Amniotic epithelial cell (primary cell): ENCODE measurements at places on chromosomes 4 and X.
A peak's percentile ranks its signal among the peaks of the same experiment; 100 is the strongest.

DNA sequence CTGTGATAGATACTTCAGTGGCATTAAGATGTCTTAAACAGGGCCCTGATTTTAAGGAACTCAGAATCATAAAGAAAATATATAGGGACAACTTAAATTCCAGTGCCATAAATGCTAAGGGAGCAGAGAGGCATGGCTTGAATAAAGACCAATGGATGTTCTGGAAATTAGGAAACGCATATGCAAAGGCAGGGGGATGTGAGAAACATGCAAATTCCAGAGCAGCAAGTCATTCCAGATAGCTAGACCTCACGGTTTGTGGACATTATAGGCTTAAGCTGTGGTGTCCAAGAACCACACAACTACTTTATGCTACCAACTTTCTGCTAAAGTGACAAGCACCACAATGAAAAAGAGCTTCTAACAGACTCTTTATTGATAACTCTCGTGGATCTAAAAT lies 132.6 kb upstream of the ANK2 start:
- peak; percentile 81 for DNase-seq

DNA sequence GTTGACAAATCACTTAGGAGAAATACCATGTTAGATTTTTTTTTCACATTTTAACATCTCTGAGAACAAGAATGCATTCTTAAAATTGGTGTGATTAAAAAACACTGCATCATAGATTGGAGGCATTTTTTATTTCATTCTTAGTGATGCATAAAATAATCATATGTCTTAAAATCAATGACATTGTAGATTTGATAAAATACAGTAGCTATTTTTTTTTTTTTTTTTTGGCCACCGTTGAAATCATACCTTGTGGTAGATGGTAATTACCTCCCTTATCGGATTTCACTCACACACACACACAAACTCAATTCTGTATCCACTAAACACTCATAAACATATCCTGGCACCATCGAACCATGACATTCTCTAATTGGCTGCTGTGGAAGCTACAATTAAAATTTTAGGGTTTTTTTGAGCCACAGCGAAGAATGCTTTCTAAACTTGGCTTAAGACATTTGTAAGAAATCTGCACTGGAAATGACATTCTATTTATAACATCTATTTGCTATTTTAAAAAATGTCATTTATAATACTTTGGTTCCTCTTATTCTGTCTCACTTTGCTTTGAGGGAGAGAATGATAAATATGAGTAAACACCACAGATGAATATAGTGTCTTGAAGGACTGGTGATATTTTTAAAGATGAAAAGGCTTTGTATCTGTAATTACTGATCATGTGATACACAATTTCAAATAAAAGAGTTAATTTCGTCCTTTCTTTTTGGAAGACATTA lies 60.1 kb downstream of the CCSER1 start:
- DNase-seq = no peak

DNA sequence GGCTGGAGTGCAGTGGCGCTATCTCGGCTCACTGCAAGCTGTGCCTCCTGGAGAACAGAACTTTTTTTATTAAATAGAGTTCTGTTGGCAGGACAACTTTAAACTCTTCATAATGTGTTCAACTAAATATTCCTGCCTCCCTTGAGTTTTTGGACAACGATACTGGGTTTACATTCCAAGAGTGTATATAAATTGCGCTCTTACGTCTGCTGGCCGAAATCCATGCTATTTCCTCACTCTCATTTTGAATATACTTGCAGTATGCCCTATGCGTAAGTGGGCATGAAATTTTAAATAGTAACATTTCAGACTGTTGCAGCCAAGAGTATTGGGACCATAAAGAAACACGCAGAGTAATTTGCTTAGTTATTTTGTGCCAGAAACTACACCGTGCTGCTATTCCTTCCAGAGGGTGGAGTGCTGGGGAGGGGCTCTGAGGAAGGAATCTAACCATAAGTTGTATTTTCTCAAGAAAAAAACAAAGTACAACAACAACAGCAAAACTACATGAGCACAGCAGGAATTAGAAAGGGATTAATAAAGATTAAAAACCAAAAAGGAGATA lies 480.0 kb downstream of the NLGN4X start:
- no peak for DNase-seq

DNA sequence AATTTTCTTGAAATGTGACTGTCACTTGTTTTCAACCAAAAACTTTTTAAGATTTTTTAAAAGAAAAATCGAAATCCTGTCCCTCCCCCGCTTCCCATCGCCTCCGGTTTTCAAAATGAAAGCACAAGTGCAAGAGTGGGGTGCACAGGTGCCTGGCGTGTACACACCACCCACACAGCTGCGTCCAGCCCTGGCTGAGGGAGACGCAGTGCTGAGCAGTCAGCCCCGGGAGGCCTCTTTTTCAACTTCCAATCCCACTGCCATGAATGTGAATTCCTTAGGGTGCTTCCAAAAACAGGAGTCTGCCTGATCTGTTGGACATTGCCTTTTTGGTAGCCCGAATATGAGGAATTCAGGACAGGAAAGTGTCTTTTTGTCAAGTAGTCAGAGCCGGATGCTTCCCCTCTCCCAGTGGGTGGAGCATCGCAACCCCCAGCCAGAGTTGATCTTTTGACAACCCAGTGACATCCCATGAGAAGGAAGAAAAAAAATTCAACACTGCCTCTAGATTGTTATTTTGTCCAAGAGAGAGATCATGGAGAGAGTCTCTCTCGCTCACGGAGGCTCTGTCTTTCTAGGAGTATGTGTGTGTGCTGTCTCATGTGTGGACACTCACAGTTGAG lies 8.9 kb downstream of the PRRG3 start:
- no peak for DNase-seq

DNA sequence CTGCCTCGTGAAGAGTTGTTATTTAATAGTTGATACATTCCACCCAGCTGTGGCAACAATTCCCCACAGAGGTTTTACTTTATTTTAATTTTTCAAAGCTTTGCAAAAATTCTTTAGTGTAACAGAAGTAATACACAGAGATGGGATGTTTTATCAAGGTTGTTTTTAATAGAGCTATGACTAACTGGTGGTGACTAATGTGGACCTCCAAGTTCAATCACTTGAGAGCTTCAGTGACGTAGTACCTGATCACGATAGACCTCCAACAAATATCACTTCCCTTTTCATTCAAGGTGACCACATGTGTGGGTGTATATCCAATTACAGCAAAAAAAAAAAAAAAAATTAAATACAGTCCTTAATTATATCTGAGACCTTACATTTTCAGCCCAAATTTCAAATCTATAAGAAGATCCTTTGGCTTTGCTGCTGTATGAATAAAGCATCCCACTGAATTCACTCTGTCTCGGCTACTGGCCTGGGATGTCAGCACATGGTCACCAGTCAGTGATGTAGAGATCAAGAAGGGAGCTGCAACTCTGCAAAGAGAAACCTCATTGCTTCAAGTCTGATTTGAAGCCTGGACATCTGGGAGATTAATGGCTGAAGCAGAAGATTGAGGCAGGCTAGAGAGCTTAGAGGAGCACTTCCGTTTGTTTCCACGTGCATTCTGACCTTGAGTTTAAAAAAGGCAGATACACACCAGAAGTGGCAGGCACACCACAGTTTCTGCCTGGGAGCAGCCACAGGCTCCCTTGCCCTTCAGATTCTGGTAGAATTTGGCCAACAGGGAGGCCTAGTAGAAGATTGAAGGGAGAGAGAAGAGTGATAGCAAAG lies 345.9 kb upstream of the NOCT start:
- DNase-seq = peak; percentile 46

DNA sequence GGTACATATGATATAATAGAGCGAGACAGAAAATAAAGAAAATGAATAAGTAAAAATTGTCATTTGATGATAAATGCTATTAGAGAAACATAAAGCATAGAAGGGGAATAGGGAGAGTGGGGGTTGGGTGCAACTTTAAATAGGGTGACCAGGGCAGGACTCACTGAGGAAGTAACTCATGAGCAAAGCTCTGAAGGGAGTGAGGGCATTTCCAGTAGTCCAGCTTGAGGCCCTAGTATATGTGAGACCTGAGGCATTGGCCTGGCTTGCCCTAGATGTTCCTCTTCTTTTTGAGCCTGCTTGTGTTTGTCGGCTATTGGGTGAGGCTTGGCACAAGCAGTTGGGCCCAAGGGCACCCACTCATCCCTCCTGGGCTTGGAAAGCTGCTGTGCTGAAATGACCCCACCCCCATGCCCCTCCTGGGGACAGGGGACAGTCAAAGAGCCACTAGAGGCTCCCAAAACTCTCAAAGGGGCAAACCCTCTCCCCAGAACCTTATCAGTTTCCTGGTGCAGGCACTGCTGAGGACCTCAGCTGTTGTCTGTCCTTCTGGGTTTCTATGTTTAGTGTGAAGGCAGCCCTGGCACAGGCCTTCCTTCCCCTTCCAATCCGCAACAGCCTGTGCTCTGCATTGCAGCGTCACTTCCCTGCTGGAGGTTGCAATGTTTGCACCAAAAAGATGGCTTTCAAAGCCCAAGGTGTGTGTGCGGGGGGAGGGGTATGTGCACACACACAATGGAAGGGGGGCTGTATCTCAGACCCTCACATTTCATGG lies 40.1 kb downstream of the APLN start:
- DNase-seq = no peak
